Pancreas (tissue), 10 donors: ENCODE measurements at places on chromosomes 3 and 15. TPM values are rescaled to one million over a fixed set of nuclear protein-coding genes. Genes with fewer than 3 reads are reported as not detected.

- no peak for DNase-seq
These were observed 92.3 kb downstream of the RBMS3 start for GRCh38 chr3:29373131-29373680.

DNA sequence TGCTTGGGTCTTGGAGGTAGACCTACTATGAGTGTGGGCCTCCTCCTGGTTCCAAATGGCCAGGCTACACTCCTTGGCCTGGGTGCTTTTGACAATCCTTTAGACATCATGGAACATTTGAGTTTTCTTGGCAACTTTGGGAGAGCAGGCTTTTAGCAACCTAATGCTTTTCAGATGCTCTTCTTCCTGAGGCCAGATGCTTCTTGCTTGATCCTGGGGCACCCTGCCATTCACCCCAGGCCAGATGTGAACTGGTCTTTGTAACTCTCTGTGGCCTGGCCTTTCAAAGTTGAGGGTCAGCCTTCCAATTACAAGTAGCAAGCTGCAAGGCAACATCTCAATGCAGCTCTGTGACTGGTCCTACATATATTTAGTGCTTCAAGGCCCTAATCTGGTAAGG is 40.5 kb downstream of the RTP1 start:
- no peak for DNase-seq

DNA sequence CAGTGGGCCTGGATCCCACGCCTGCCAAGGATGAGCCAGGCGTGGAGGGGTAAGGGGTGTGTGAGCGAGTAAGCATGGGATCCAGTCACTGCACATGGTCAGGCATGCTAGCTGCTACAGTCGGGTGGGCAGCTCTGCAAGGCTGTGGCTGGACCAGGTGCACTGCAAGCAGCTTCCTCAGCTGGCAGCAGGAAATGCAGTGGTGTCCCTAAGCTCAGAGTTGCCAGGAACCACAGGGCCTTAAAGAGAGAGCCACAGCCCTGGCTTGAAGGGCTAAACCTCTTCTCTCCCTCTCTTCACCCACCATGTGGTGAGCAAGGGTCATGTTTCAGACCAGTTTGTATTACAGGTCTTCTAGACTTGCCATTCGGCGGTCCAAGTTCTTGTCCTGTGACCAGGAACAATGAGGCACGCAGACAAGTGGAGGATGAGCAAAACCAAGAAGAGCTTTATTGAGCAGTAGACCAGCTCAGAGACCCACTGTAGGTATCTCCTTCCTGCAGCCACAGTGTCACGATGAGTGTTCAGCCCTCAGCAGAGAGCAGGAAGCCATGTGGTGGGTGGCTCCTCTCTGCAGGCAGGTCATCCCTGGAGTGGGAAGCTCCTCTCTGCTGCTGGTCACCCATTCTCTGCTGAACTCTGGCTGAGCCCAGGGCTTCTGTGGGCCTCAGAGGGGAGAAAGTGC is 511.9 kb downstream of the PYDC2 start:
- DNase-seq = no peak

GRCh38 chr3:110067527-110067926 is 730.2 kb upstream of the DPPA4 start:
- DNase-seq = no peak

GRCh38 chr3:152557302-152557999 is 277.5 kb upstream of the P2RY1 start:
- DNase-seq = no peak

DNA sequence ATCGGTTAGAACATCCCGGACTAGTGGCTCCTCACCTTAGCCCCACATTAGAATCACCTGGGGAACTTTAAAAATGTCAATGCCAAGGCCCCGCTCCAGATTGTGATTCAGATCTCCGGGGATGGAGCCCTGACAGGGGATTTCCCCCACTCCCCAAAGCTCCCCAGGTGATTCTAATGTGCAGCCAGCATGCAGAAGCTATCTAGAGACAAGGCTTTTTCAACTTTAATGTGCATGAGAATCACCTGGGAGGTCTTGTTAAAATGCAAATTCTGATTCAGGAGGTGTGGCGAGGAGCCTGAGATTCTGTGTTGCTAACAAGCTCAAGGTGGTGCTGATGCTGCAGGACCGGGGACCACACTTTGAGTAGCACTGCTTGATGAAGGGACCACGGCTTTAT is 156.7 kb downstream of the RAB11A start:
- no peak for DNase-seq

DNA sequence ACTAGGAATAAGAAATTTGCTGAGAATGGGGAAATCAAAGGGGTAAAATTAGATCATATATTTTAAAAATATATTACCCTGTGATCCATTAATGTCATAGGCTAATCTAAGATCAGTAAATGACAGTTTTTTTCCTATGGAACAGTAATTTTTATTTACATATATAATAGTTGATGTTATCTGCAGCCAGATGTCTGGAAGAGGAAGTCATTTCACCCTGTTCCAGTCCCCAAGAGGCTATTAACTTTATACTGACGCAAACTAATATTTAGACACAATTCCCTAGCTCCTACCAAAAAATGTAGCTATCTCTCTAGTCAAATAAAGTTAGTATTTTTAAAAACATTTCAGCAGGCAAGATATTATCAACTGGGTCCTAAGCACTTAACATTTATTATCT is 558.0 kb downstream of the MECOM start:
- no peak for DNase-seq

DNA sequence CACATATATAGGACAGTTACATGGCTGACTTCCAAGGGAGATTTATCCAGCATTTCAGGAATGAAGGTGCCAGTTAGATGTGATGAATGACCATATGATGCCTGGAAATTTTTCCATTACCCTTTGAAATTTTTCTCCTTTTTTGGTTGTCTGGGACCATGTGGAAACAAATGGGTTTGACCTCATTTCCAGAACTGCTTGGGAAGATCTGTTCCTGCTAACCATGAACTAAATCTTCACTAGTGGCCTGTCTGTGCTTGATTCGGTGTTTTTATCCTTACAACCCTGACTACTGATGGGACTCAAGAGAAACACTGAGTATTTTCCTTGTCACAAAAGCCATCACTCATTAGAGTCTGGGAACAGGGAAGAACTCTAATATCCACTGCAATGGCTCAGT is 409.4 kb downstream of the PDCD6IP start:
- DNase-seq = no peak

DNA sequence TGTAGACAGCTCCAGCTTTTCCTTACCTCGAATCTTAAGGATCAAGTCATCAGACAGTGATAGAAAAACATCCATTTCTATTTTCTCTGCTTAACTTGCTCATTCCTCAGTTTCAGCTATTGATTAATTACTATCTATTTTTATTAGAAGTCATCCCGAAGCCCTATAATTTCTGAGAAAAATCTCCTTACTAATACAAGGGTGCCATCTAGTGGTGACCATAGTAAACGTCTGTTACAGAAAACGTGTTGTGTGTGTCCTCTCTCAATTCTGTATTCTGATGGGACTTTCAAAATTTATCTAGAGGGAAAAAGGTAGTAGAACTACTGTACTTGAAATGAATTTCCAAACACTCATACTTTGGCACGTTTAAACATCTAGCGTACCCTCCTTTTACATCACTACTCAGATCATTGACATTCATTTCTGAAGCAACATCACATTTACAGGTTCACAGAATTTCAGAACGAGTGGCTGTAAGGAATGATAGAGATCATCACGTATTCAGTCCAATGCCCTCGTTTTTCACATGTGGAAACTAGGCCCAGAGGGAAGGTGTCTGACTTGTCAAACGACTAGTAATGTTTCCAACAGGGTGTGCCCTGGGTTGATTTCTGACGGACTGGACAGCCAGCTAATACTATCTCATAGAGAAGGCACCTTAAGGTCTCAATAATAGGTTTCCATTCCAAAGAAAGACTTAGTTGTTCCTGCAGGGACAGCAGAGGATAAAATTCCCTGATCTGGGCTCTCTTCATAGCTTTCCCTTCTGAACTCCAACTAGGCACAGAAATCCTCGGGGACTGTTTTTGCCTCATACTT is 25.6 kb downstream of the HACD2 start:
- DNase-seq = no peak

DNA sequence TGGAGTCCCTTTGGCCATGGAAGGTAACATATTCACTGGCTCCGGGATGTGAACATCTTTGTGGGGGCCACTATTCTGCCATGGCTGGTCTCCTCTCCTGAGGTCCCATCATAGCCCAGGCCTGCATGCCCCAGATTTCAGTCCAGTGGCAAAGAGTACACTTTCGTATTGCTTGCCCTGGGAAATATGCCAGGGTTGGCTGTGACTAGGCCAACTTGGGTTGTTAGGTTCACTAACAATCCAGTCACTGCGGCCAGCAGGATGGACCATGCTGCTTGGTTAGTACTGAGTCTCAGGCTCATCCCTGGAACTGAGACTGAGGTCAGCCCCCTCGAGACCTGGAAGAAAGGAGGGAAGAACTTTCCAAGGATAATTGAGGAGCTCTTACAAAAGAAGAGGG is 9.8 kb upstream of the EEFSEC start:
- DNase-seq = no peak

- DNase-seq = no peak
These were observed 55.1 kb downstream of the MBNL1 start for GRCh38 chr3:152323834-152324233.

GRCh38 chr3:60240492-60240891 is 1010.8 kb downstream of the FHIT start:
- no peak for DNase-seq

GRCh38 chr3:138670407-138670806 is 61.8 kb downstream of the FAIM start:
- DNase-seq = no peak

ADAMTS7 gene
- total RNA-seq = 0.20 TPM

DPPA2 gene
- total RNA-seq = not detected

ZBTB20 gene
- total RNA-seq = 44.3 TPM

KNL1 gene
- total RNA-seq = 0.90 TPM

GASK1A gene
- 5.8 TPM for total RNA-seq

WNT7A gene
- 0.15 TPM for total RNA-seq

CPNE9 gene
- not detected for total RNA-seq
